Stimulated activated CD8-positive, alpha-beta memory T cell treated with anti-CD3 and anti-CD28 coated beads, Interleukin-4, amount 100 ng/mL, for 48 hours (primary cell): ENCODE measurements at places on chromosomes 2 and 18.

DNA sequence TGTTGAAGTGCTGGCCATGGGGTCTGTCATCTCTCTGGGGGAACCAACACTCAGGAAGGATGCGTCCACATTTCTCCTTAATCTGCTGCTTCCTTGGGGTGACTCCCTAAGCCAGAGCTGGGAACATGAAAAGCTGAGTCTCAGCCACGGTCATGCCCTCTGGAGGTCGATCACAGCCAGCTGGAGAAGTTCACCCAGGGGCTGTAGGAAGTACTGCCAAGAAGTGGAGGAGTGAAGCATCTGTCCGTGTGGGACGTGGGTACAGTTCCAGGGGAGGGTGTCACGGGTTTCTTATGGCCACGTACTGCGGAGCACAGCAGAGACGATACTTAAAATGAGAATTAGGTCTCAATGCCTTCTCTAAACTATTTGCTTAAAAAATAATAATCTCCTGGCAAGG is 42.4 kb upstream of the IGFBP2 start:
- DNase-seq, result no peak

DNA sequence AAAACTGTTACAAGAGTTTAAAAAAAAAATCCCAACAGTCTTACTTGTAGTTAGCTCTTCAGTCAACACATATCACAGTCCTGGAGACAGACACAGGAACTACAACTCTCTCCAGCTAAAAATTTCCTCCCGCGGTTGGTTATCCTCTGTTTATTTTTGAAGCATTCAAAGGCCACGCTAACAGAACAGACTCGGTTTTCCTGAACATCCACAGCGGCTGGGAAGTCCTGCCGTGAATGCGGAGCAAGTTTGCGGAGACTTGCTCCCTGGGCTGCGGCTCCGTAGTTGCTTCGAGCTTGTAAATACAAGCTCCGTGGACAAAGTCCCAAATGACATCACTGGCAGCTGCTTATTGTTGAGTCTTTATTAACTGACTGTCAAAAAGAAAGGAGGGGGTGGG is at the start of gene NCKAP5:
TSS of gene NCKAP5 (minus strand) at position 292 of the 400 bp plus-strand sequence. CDS start 50,937 bp downstream, outside the sequence.
- DNase-seq, result no peak

GRCh38 chr18:75844146-75844545 is 416.6 kb upstream of the SMIM21 start:
- DNase-seq, result no peak

DNA sequence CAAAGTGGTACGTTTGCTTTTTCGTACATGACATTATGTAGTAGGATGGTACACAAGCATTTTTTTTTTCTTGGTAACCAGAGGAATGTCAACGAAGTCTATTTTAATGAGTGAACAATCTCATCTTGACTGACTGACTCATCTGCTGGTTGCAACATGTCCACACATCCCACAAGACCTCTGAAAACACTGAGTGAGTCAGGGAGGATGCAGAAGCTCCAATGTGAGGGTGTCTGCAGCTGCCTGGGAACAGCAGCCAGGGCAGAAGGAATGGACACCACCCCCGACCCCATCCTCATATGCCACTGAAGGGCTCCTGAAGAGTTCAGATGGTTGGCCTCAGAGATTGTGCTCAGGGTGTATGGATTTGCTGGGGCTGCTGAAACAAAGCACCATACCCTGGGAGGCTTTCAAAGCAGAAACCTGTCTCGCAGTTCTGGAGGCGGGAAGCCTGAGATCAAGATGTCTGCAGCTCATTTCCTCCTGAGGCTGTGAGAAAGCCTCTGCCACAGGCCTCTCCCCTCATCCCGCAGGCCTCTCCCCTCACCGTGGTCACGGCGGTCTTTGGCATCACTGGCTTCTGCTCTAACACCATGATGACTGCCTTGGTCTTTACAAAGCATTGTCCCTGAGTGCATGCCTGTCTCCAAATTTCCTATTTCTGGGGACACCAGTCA is 124.6 kb downstream of the LRATD1 start:
- no peak for DNase-seq

DNA sequence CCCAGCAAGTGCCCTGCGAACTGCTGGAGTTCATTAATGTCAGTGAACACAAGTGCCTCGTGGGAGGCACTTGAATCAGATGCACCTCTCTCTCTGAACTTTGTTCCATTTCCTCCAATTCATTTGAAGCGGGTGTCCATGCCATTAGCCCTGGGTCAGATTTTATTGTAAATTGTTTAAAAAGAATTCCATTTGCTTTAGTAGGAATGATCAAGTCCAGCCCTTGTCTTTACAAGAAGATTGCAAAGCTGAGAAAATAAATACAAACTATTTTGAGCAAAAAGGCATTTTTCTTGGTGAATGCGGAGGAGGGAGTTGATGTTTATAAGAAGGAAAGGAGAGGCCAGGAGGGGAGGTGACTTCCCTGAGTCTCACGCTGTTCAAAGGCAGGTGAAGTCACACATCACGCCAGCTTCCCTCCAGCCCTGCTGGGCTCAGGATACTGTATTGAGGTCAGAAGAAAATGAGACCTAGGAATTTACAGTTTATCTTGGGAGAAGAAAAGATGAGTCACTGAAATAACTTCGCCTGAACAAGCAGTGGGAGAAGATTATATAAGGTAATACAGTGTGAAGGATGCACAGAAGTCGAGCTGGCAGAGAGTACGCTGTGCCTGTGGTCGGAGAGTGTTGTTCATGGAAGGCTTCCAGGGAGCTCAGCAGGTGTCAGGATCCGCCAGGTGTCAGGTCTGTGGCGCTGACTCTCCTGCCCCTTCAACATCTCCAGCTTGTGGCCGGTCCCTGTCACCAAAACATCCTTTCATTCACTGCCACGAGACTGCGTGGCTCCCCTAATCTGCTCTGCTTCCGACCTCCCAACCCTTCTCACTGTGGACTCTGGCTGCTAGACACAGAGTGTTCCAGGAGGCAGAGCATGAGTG is 36.5 kb downstream of the EFR3B start:
- no peak for DNase-seq

- no peak for DNase-seq
These were observed 2062.3 kb upstream of the CELF4 start for GRCh38 chr18:39627936-39628335.

DNA sequence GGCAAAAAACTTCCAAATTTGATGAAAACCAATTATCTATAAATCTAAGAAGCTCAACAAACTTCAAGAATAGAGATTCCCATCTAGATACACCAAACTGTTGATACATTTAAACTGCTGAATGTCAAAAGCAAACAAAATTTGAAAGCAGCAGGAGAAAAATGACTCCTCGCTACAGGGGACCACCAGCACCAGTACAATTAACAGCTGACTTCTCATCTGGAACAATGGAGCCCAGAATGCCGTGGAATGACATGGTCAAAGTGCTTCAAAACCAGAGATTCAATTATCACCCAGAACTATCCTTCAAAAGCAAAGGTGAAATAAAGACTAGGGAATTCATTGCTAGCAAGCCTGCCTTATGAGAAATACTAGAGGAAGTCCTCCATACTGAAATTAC is 11.6 kb downstream of the SRSF7 start:
- no peak for DNase-seq
